ENCODE measurements at places on chromosomes 7 and 10.
A peak's percentile ranks its signal among the peaks of the same experiment; 100 is the strongest.

GRCh38 chr10:102678842-102679289 is 34.6 kb downstream of the TRIM8 start:
- no peak for DNase-seq

DNA sequence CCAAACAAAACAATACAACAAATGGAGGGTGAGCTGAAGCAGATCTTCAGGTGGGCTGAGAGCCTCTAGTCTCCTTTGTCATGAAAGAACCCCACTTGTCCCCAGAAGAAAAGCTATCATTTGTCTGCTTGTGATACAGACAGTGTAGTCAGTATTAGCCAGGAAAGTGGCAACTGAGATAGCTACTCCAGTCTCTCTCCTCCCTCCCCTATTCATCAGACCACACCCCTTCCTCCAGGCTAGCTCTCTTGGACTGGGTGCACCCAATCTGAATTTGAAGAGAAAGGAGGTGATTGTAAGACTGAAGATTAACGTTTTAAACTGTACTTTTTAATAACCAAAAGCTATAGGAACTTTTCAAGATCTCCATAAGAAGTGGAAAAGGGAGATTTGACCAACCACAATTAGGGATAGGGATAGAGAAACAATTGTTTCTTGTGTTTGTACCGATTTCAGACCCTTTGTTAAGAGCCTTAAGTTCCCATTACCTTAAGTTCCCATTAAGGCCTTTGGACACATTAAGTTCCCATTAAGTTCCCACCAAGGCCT is 14.1 kb downstream of the BMPR1A start:
- DNase-seq = no peak

GRCh38 chr10:22252801-22253579 is 35.2 kb upstream of the EBLN1 start:
- no peak for DNase-seq

GRCh38 chr10:122524811-122525210 is 35.7 kb upstream of the DMBT1 start:
- no peak for DNase-seq

- peak; percentile 68 for DNase-seq
Measured at GRCh38 chr10:88989824-88990383, 694 bp upstream of the FAS start.

DNA sequence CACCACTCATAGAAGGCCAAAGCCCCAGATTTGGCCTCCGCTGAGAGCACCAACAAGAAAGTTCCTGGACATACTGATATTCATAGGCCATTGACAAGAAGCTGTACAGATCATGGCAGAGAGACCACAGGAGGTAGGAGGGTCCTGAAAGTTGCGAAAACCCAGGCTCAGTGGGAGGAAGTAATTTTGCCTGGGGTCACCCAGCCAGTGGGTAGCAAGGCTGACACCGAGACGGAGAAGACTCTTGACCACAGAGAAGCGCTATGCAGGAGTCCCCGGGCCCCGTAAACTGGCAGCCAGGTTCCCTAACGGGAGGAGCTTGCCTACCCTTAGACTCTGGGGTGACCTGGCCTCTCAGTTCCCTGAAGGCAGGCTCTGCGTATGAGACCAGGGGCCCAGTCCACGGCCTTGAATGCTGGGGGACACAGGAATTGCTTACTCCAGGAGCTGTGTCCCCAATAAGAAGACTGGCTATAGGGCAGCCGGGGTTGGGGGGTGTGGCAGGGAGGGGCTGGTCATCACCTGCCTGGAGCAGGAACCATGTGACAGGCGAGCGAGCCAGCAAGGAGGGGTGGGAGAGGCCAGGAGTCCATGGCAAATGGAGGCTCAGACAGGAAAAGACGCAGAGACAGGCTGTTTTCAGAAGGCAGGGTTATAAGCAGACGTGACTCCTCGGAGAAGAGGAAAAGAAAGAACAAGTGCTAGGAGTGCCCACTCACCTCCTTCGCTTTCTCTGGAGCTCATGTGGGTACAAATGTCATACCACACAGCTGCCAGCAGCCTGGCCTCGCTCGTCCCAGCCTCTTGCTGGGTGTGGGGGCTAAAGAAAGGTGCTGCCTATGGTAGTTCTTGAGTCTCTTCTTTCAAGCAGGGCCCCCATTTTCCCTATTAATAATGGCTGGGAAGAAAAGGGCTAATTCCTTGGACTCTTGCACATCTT is 24.6 kb upstream of the NPFFR1 start:
- no peak for DNase-seq

- no peak for DNase-seq
Measured at GRCh38 chr7:122518488-122518887, 180.4 kb downstream of the RNF133 start.

DNA sequence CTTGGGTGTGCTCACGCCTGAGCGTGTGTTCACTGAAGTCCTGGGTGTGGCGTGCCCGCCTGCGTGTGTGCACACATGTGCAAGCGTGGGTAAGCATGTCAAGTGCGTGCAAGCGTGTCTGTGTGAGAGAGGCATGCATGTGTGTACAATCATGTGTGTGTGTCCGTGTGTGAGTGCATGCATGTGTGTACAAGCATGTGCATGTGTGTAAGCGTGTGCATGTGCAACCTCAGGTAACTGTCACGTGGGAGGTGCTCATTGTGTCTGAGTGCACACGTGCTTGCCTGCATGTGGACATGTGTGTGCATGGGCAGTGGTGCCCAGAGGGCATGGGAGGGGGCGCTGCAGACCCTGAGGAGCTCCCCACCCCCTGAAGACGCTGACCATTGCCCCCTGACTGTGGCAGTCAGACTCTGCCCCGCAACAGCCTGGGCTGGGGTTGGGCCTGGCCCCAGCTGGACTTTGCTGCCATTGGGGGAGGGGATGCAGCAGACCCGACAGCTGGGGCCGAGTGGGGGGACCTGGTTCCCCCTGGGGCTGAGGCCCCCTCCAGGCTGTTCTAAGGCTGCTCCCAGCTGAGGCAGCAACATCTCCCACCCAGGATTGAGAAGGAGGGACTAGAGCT is 88.1 kb downstream of the UNCX start:
- no peak for DNase-seq

DNA sequence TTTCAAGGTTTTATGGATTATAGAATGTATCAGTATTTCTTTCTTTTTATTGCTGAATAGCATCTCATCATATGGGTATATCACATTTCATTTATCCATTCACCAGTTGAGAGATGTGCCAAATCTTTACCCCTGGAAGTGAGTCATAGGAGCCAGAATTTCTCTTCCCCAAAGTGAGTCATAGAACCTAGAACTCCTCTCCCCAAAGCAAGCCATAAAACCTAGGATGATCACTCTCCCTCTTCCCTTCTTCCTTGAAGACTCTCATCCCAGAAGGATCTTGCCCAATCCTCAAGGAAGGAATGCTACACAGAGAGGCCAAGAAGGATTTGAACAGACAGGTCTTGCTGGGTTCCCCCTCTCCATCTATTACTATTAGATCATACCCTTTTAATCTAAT is 199.9 kb downstream of the EVX1 start:
- DNase-seq = no peak

DNA sequence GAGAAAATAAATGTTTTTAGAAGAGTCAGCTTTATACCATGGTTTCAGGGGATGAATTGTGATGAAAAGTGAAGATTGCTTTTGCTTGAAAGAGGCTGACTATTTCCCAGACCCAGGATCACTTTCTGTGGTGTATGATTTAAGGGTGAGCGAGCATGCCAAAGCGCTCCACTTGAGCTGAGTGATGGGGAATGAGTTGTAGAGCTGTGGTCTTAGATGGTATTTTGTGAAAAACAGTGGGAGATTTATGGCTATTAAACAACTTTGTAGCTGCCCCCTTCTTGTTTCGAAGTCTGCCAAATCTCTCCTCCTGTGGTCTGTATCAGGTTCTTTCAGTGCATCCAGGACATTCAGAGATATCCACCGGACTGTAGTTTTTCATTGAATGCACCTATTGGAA is 888.2 kb downstream of the LRMDA start:
- DNase-seq = no peak
